Kidney (tissue), 22 donors: ENCODE measurements at places on chromosomes 3 and 15. TPM values are rescaled to one million over a fixed set of nuclear protein-coding genes. Genes with fewer than 3 reads are reported as not detected.

Gene FBXL22
- total RNA-seq: 4.7 TPM

Gene GPR156
- total RNA-seq: 0.50 TPM

Gene DLL4
- total RNA-seq: 9.4 TPM

Gene ZBBX
- total RNA-seq: 1.2 TPM

Gene PIGZ
- 3.5 TPM for total RNA-seq
